ENCODE measurements at places on chromosomes 1 and 21. TPM values are rescaled to one million over a fixed set of nuclear protein-coding genes. Genes with fewer than 3 reads are reported as not detected.
A peak's percentile ranks its signal among the peaks of the same experiment; 100 is the strongest.

- DNase-seq: no peak
Measured at GRCh38 chr1:18123467-18123992, 15.9 kb downstream of the IGSF21 start.

GRCh38 chr1:200384818-200385390 is 24.9 kb downstream of the ZNF281 start:
- no peak for DNase-seq

DNA sequence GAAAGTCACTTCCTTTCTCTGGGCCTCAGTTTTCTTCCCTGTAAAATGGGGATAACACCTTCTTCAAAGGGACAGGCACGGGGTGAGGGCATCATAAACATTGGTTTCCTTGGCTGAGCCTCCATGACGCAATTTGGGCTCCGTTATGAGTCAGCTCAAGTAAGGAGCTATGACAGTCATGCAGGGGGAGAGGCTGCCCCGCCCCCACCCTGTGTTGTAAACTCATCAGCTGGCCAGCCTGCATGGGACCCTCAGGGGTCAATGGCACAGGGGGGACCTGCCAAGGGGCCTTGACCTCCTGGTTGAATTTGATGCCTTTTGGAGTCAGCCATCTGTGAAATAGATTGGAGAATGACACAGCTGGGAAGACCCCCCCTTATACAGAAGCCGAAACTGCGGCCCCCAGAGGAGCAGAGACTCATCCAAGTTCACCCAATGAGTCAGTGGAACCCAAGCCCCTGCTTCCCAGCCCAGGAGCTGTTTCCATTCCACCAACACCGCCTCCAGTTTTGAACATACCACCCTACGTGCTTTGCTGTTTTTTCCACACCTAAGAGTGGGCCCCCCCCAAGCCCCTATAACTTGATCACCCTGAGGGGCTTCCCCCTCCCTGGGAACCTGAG is 36.8 kb upstream of the RUNX3 start:
- DNase-seq: peak; percentile 7

GRCh38 chr1:185696422-185697150 is 37.6 kb upstream of the HMCN1 start:
- no peak for DNase-seq

DNA sequence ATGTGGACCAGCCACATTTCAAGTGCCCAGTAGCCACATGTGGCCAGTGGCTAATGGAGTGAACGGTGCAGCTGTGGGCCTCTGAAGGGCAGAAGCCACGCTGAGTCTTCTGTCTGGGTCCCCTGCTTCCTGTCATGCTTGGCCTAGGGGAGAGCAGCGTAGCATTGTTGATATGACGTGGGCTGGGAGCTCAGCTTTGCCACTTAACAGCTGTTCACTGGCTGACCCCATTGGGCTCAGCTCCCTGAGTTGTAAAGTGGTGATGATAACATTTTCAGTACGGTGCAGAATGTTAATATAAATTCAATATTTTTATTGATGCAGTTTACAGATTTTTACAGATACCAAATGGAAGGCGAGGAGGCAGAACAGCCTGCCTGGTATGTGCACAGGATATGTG is 4.5 kb downstream of the PODN start:
- DNase-seq: no peak

GRCh38 chr1:163093169-163093568 is 24.0 kb downstream of the RGS4 start:
- DNase-seq: no peak

- no peak for DNase-seq
Measured at GRCh38 chr1:115241309-115241708, 96.7 kb downstream of the NGF start.

DNA sequence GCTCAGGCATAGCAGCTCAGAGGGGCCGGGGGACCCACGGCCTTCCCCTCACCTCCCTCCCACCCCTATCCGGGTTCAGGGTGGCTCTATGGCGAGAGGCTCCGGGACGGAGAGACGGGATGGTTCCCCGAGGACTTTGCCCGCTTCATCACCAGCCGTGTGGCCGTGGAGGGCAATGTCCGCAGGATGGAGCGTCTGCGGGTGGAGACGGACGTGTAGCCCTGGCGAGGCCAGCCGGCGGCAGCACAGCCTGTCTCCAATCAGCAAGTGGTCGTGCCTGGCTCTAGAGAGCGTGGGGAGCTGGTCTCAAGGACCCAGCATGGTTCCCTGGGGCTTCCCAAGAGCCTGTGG is 25.9 kb downstream of the ARHGEF16 start:
- no peak for DNase-seq

GRCh38 chr1:32438136-32438535 is 26.7 kb upstream of the ZBTB8B start:
- DNase-seq: no peak

GRCh38 chr1:211742889-211743529 is 67.6 kb upstream of the NEK2 start:
- no peak for DNase-seq

DNA sequence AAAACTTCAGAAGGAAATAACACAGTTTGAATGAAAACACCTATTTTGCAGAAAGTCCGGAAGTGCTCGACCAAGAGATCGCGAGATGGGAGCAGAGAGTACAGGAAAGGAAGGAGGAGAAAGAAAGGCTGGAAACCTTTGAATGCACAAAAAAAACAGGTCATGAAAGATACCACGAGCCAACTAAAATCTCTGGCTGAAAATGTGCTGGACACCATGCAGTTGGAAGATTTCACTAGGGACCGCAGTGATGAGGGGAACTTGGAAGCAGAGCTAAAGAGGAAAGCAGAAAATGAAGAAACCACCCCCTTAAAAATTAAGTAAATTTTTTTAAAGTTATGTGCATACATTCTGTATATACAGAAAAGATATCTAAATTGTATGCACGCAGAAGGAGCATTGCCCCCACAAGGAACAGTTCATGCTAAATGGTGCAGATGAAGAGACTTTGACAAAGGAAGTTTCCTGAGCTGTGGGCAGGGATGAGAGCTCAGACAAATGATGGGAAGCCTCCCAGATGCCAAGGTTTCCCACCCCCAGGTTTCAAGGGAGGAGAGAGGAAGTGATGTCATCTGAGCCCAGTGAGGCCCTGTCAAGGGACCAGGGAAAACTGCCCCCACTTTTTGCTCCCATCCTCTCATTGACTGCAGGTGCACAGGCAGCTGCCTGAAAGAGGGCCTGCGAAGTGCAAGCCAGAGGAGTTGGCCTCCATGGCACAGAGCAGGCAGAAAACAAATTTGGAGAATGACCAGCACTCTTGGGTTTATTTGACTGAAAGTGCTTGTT is 52.5 kb downstream of the ETS2 start:
- no peak for DNase-seq

DNA sequence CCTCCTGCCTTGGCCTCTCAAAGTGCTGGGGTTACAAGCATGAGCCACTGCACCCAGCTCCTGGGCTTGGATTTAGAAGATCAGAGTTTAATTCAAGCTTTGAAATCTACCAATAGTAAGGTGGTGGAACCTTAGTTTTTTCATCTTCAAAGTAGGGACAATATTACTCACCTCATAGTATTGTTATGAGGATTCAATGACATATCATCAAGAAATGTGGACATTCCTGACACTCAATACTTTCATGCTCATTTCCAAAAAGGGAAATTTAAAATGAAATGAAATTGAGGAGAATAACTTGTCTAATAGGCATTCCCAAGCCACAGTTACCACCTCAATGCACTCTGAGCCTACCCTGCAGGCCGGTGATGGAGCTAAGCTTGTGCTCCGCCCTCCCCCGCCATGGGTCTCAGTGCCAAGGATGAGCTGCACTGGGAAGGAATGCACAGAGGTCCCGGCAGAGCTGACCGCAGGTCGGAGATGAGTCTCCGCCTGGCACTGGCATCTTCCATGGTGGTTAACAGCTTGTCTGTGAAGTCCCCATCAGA is 56.5 kb upstream of the BCAR3 start:
- DNase-seq: peak; percentile 71

DNA sequence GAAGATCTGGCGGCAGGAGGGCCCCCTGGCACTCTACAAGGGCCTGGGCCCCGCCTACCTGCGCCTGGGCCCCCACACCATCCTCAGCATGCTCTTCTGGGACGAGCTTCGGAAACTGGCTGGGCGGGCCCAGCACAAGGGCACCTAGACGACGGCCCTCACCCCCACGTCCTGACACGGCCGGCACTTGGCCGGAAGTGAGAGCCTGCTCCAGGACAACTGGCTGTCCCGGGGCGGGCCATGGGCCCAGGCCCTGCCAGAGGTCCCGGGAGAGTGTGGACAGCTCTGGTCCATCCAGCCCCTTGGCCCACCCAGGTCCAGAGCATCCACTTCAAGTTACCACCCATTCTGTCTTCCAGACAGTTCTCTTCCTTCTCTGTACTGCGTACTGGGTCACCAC is 3.0 kb upstream of the TMEM82 start:
- DNase-seq: no peak

GRCh38 chr1:75100481-75101092 is 33.6 kb upstream of the LHX8 start:
- DNase-seq: no peak

Gene UTS2
- not detected for total RNA-seq

Gene HMCN1
- total RNA-seq: 1.6 TPM

Gene WNT2B
- total RNA-seq: 0.80 TPM

Gene CELA2B
- total RNA-seq: not detected

Gene BSND
- total RNA-seq: not detected

Gene LCE1E
- total RNA-seq: not detected

Gene ZBTB37
- total RNA-seq: 2.2 TPM

Gene SCNM1
- total RNA-seq: 44.9 TPM
